Omental fat pad (tissue), 4 donors: ENCODE measurements at places on chromosomes 12 and 14.

DNA sequence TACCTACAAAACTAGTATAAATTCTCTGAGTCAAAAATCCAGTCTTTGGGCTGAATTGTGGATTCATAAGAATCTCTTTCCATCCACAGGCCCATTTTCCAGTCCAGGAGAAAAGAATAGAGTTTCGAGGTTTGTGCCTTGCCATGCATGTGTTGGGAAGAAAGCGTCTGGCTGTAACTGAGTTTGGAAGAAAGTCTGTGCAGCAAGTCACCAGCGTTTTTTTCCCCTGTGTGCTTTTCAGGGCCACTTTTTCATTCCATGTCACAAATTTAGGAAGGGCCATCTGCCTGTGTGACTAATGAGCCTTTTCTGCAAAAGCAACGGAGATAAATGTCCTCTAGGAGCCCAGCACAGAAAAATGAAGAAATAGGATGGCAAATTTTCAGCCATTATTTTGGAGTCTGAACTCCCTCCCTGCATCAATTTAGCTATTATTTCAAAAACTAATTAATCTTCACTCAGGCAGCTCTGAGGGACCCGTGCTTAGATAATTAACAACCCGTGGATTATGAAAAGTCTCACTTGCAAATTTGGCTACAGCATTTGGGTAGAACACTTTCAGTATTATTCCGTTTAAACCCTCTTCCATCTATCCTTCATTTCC is 261.5 kb downstream of the SUDS3 start:
- DNase-seq = no peak

DNA sequence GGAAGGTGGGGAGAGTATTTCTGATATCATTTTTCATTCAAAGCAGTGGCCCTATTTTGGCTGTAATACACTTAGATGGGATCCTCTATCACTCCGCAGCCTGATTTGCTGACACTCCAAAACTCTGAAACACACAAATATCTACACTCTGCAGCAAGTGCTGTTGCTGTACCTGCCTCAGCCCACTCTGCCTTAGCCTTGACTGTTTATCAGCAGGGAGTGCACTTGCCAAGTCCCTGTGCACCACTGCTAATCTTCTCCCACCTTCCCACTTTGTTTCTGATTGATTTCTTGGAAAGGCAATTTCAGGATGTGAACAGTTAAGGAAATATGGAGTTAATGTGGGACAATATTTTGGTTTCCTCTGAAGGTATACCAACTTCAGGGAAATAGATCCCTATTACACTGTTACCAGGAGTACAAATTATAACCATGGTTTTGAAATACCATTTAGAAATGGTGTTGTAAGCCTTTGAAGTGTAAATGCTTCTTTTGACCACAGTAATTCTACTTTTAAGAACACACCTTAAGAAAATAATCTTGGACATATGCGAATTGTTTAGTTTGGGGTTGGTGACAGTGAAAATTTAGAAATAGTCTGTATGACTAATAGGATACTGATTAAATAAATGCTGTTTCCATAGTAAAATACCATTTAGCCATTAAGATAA is 59.3 kb downstream of the MBIP start:
- no peak for DNase-seq

DNA sequence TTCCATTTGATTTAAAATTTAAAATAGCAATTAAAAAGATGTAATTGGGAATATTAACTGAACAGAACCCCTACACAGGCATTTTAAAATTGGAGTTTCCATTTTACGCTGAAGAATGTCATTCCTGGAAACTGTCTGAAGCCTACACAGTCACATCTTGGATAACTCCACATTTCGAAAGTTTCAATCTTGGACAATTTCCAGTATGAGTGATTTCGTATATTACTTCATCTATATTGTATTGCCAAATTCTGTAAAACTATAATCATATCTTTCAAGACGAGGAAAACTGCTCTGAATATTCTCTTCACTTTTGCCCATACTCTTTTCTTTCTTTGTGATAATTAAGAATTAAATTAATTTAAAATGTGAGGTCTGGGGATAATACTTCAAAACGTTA is 194.2 kb upstream of the ABCD2 start:
- no peak for DNase-seq

DNA sequence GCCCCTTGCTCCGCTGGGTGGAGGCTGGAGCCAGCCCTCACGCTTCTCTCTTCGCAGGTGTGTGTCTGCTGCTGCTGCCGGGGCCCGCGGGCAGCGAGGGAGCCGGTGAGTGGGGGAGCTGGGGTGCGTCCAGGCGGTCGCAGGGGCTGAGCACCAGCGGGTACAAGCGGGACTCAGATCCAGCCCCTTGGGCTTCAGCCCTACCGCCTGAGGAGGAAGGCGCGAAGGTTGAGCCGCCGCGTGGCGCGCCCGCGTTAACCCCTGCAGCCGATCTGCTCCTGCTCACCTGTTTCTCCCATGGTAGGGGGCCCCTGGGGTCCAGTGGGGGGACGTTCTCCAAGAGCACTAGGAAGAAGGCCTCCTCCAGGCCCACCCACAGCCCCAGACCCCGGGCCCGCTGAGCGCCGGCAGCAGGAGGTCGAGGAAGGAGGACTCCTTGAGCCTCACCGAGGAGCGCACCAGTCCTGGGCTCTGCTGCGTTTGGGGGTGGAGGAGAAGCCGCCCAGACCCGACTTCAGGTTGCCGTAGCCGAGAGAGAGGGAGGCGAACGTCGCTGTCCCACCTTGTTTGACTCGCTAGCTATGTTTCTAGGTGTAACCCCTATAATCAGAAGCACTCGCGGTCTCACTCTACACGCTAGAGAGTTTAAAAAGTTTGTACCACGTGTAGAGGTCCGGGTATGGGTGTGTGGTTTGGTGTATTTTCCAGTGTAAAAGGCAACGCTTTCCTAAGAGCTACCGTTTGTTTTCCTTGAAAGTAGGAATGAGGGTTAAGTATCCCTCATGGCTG is 834 bp downstream of the COCH start:
- no peak for DNase-seq

GRCh38 chr14:94974893-94975292 is 182.4 kb downstream of the DICER1 start:
- no peak for DNase-seq

DNA sequence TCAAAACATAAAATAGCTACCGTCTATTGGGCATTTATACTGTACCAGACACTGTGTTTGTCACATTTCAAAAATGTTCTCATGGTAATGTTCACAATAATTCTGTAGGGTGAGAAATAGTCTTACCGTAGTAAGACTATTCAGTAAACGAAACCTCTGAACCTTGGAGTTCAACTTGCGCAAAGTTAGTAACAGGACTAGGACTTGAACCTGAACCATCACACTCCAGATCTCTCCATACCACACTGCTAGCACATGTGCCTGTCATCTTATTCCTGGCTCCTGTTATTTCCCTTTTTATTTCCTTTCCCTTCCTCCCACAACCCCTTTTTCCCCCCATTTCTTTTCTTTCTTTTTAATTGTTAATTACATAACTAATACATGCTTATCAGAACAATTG is 65.4 kb downstream of the PLEKHA5 start:
- no peak for DNase-seq

DNA sequence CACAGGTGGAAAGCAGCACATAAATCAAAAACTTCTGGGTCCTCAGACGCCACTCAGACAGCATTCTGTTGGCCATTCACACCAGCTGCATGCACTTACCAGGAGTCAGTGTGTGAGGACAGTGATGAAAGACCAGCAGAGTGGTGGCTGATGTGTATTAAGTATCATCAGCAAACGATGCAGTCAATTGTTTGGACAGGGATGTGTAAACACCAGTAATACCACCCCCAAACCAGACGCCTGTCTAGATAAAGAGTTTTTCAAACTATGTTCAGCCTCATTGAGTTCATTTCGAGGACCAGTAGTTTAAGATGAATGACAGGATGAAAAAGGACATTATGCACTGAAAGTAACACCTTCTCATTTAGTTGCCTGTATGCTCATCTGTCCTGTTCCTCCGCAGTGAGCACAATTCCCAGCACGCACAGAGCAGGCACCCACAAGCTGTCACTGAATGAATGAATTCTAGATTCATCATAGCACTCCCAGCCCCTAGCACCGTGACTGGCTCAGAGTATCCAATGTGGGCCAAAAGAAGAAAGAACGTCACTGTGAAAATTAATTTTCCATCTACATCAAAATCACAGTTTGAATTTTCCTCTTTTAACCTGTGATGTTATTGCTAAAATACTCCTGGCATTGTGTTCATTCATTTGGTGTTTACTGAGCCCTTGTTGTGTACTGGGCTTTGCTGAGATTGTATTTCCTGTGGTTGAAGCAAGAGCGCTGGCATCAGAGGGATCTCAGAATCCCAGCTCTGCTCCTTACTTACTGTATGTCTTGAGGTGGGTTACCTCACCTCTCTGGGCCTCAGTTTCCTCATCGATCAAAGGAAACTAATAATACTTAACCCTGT is 124.8 kb upstream of the NOS1 start:
- DNase-seq = no peak

DNA sequence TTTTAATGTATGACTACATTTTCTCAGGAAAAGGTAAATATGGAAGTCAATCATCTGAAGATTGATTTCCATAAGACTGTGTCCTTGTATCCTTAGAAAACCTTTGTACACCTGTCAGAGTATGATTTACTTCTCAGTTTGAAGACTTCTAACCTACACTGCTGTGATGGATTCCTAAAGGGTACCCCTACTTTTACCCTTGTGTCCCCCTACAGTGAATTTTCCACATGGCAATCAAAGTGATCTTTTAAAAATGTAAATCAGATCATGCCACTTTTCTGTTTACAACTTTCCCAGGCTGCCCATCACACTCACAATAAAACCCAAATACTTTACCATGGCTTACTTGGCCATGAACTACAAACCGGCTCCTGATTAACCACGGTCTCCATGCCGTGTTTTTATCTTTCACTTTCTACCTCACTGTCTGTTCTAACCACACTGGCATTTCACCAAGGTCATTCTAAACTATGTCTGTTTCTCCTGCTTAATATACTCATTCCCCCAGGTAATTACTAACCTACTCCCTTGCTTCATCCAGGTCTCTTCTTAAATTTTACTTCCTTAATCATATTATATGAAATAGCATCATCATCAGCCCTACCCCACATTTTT is 8.1 kb downstream of the DNAI7 start:
- no peak for DNase-seq

DNA sequence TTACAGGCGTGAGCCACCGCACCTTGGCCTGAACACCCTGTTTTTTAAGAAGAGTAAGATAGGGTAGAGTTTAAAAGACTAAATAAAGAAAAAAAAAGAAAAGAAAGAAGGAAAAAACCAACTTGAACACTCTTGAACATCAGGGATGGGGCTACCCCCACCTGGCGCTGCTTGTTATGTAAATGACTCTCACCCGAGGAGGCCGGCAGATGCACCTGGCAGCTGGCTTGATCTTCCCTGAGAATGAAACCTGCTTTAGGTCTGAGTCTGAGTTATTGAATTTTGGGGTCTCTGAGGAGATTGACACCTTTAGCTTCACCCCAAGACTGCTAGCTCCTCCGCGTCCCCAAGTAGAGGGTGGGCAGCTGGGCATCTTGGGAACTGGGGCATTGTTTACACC is 15.5 kb upstream of the MEG3 start:
- no peak for DNase-seq

- no peak for DNase-seq
Observed at GRCh38 chr14:60989599-60989998, 8.6 kb downstream of the SLC38A6 start.

DNA sequence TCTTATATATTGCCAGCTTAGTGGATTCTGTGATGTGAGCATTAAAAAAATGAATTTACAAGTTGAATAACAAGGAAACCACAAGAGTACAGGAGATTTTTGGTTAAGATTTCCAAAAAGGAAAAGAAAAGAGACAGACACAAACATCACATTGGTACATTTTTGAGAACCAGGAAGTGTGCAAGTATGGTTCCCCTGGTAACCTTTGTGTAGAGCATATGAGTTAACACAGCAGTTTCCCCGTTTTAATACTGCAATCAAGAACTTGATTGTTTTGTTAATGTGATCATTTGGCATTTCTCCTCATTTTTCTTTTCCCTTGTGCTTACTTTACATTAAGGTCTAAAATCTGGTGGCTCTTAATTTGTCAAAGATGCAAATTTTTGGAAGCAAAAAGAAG is 490.4 kb upstream of the ATP2B1 start:
- no peak for DNase-seq

- no peak for DNase-seq
Observed at GRCh38 chr14:57378661-57379060, 11.7 kb upstream of the NAA30 start.

- peak; percentile 85 for DNase-seq
Observed at GRCh38 chr12:117236456-117237001, 46.3 kb upstream of the FBXO21 start.

DNA sequence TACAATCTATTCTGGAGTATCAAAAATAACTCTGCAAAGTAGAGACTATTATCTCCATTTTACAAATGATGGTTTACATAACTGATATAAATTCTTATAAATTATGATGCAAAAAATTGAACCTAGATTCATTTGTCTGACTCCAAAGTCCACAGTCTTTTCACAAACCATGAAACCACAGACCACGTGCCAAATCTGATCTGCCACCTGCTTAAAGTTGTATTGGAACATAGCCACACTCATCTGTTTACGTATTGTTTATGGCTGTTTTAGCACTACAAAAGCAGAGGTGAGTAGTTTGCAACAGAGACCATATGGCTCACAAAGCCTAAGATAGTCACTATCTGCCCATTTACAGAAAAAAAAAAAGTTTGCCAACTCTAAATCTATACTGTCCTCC is 105.3 kb downstream of the KCNH5 start:
- no peak for DNase-seq

DNA sequence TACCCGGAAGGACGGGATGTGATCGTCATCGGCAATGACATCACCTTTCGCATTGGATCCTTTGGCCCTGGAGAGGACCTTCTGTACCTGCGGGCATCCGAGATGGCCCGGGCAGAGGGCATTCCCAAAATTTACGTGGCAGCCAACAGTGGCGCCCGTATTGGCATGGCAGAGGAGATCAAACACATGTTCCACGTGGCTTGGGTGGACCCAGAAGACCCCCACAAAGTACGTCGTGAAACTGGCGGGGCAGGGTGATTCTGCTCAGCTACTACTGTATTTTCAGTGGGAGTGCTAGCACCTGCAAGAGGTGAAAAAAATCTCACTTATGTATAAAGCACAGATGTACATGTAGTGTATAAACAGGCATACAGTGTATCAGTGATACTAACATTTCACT is 62.9 kb downstream of the FOXN4 start:
- DNase-seq = no peak

- DNase-seq = no peak
Observed at GRCh38 chr12:27285403-27285802, 41.3 kb downstream of the STK38L start.

DNA sequence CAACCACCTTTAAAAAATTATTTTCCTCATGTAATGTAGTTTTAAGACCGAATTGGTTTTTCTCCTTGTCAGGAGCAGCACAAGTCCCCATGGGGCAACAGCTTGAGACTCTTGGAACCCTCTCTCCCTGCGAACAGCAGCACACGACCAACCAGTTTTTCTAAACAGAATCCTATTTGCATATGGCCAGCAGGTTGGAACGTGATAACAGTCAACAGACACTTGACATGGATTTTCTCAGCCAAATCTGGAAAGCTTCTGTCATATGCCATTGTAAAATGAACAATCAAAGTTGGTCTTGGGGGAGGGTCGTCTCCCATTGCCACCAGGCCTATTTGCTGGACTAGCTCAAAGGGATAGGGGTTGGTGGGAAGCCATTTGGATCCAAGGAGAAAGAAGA is 1915.0 kb upstream of the FLRT2 start:
- DNase-seq = no peak

GRCh38 chr12:68235576-68235975 is 10.0 kb upstream of the IL26 start:
- no peak for DNase-seq
